ENCODE measurements at places on chromosomes 2 and 18.

GRCh38 chr18:35905436-35905835 lies 67.0 kb upstream of the RMP24 start:
- DNase-seq = no peak

GRCh38 chr18:46555724-46556123 lies 101.3 kb downstream of the LOXHD1 start:
- peak; percentile 2 for DNase-seq

GRCh38 chr2:200431996-200432705 lies 77.7 kb downstream of the KCTD18 start:
- no peak for DNase-seq

GRCh38 chr2:2848621-2849333 lies 517.7 kb upstream of the MYT1L start:
- no peak for DNase-seq

Data from GM04504 (cell line).